Natural killer cell (primary cell): ENCODE measurements at places on chromosomes 4 and X. TPM values are rescaled to one million over a fixed set of nuclear protein-coding genes. Genes with fewer than 3 reads are reported as not detected.

GRCh38 chr4:159282944-159283343, 180.1 kb downstream of the RAPGEF2 start:
- no peak for DNase-seq

Gene PAGE2B
- total RNA-seq, result 1.0 TPM

- DNase-seq, result no peak
Observed at GRCh38 chrX:39065051-39065871, 264.0 kb downstream of the MID1IP1 start.

Gene IQCM
- not detected for total RNA-seq

DNA sequence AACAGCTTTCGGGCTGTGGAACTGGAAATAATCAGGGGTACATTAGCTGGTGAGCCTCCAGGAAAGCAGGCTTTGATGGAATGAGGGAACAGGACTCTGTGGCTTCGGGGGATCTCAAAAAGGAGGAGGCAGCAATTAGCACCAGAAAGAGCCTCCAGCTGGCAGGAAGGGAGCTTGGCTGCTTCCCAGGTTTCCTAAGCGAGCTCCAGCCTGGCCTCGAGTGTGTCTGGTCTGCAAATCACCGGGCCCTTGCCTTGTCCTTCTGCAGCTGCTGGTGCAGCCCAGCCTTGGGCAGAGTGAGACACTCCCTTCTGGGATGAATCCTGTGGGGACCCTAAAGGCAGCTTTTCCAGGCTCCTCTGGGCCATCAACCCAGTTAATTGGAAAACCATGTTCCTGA, 10.7 kb upstream of the PDHA1 start:
- no peak for DNase-seq

- no peak for DNase-seq
Observed at GRCh38 chr4:81756973-81757372, 285.3 kb upstream of the RASGEF1B start.

DNA sequence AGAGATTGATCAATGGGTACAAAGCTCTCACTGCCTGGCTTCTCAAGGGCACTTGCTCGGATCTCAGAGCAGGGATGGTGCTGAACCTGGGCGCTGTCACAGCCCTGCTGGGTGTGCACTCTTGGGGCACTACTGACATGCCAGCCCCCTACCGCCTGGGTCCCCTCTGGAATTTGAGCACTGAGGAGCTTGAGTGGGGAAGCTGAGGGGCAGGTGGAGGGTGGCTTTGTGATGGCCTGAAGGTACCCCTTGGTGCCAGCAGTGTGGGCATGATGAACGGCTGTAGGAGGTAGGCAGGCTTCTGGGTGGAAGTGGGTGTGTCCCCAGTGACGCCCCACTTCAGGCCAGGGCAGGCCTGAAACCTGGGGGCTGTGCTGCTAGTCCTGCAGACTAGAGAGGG, 379.1 kb upstream of the GRID2 start:
- DNase-seq, result no peak
